ENCODE measurements at places on chromosomes 2 and 18.

DNA sequence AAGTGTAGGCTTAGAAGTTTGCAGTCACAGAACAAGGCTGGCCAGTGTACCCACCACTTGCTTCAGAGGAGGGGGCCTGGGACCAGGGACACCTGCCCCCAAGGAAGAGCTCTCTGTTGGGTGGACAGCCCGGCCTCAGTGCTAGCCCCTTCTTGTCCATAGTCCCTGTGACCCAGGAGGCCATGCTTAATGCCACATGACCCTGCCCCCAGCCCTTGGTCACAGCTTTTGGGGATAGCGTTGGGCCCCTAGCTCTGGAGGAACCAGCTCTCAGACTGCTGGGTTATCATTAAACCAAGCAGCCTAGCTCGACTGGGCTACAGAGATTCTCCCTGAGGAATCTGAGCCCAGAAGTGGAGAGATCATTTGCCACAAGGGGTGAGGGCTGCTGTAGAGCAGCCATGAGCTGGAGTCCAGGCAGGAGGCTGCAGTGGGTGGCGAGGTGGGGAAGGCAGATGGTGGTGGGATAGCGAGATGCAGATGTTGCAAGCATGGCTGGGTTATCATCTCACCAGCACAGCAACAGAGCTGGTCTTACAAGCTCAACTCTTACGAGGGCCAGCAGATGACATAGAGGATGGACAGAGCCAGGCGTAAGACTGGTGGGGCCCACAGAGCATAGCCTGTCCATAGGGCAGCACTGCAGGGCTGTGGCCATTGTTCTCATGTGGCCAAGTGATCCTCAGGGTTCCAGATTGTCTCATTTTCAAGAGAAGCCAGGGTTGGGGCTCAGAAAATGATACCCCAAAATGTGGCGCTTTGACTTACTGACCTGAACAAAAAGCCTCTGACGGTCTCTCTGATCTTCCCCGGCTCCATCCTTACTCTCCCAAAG, 7.2 kb upstream of the TMEM37 start:
- no peak for DNase-seq

- no peak for DNase-seq
Measured at GRCh38 chr2:168178520-168179324, 68.7 kb downstream of the STK39 start.

DNA sequence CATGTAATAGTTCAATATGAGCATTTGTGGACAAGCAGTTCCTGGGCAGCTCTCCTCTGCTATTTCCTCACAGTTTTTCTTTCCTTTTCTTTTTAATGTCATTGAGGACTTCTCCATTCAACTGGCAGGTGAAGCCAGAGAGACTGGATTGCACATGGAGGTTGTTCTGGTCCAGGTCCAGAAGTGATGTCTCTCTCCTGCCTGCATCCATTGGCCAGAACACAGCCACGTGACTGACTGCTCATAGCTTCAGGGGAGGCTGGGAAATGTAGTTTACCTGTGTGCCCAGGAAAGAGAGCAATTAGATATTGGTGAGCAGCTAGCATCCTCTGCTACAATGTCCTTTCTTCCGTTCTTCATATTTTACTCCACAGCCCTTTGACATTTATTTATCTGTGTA, 20.2 kb upstream of the ADAM23 start:
- DNase-seq = no peak

DNA sequence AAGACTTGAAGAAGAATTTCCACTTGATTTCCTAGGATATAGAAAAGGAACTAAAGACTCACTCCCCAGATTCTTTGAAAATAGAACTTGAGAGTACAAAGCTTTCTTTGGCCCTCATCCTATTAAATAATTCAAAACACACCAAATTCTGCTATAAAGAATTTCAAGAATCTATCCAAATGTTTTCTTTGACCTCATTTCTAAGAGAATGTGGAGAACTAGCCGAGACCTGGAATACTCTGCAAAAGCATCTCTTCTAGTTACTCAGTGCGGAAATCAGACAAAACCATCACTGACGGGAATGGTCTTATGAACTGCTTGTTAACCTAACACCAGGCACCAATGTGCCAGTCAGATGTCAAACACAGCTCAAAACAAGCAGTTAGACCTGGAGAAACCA, 44.2 kb upstream of the ARL5A start:
- no peak for DNase-seq

GRCh38 chr2:40955042-40955441, 503.2 kb upstream of the SLC8A1 start:
- DNase-seq = no peak

GRCh38 chr2:45728458-45728942, 77.0 kb downstream of the PRKCE start:
- no peak for DNase-seq

DNA sequence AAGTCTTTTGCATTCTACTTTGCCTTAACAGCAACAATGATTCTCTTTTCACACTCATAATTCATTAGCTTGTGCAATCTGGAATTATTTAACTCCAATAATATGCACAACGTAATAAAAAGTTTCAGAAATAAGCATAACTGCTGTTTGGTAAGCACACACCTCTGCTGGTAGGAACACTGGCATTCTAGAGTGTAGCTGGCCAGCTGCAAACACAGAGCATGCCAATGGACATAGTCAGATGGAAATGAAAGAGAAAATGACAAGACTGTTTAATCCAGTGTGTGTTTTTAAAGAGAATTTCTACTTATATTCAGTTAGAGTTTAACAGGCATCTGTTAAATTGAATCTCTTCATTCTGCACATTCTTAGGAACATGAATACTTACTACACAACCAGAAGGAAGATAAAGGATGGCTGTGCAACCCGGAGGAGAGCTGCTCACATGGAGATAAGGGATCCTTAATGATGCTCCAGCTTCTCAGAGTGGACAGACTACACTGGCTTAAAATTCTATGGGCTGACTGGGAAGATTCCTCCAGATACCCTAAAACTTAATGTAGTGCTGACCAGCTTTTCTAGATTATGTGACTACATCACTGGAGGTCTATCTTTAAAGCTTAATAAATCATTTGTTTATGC, 94.6 kb upstream of the CHAC2 start:
- DNase-seq = no peak

DNA sequence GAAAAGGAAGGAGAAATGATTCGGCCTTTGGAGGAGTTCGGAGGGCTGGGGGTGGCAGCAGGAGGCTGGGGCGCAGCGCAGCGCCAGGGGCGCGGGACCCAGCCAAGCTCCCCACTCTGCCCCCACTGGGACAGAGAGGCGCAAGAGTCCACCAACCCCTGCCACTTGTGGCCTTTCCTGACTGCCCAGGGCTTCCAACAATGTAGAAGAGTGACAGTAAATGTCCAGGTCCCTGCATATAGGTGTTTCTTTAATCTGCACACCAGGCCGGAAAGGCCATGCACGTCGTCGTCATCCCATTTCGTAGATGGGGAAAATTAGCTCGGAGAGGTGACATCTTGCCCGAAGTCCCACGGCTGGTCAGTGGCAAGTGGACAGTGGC, 96.6 kb downstream of the INHBB start:
- no peak for DNase-seq

- no peak for DNase-seq
Measured at GRCh38 chr2:85174943-85175342, 41.8 kb downstream of the TCF7L1 start.

DNA sequence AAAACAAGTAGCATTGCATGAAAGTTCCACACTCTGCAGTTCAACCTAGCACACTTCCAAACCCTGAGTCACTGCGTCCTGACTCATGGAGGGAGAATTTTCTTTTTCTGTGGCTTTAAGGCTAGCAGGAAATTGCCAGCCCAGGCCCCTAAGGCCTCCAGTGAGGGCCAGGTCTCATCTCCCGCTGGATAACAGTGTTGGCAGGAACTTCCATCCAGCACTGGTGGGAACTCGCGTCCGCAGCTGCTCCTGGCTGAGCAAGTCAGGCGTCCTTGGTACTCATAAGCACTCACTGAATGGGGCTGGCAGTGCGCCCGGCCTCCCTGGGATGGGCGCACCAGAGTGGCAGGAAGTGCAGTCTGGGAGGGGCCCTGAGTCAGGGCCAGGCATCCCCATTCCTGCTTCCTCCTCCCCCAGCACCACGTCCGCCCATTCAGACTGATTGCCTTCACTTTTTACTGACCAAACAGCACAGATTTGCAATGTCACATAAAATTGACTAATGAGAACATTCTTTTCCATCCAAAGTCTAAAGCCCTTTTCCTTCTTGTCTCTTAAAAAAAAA, 14.3 kb downstream of the MALL start:
- no peak for DNase-seq

DNA sequence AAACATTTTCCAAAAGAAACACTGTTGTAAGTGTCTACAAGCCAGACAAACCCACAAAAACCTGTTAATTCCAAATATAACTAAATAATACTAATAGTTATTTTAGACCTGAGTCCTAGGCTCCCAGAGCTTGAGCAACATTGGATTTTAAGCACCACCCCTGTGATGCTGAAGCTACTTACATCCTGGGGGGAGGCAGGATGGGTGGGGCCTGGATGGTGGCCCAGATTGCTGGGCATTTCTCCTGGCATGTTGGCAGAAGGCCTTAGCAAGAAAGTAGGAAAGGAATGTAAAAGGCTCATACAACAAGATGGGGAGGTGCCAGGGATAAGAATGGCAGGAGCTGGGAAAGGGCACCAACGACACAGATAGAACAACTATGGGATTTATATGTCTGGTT, 50.7 kb upstream of the OTX1 start:
- no peak for DNase-seq

GRCh38 chr2:120262761-120263428, 10.2 kb downstream of the RALB start:
- DNase-seq = no peak

- DNase-seq = no peak
Measured at GRCh38 chr2:14492920-14493503, 139.5 kb upstream of the LRATD1 start.

DNA sequence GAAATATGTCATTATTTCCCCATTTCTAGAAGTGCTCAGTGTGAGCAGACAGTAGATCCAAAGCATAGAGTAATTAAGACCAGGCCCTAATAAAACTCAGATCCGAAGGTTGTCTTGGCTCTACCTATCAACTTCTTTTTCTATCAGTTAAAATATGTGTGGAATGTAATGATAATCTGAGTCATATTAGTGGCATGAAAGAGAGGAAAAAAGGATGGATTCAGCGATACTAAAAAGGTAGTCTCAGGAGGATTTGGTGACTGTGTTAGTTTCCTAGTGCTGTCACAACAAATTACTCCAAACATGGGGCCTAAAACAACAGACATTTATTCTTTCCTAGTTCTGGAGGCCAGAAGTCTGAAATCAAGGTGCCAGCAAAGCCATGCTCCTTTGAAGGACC, 103.7 kb upstream of the NABP1 start:
- no peak for DNase-seq

DNA sequence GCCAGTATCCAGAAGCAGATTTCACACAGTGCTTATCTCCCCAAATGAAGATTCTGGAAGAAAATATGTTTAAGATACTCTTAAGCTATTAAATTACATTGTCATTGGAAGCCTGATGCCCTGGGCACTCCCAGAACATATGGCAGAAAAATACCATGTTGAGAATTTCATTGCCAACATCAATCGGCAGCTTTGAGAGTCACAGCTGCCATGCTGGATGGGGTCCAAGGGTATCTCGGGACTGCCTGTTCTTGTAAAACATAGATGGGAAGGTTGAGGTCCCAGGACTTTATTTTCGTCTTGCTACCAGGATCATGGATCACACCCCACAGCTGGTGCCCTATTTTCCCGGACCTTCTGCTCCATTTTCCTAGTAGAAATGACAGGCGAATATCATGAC, 632.5 kb downstream of the SUCLG1 start:
- no peak for DNase-seq

DNA sequence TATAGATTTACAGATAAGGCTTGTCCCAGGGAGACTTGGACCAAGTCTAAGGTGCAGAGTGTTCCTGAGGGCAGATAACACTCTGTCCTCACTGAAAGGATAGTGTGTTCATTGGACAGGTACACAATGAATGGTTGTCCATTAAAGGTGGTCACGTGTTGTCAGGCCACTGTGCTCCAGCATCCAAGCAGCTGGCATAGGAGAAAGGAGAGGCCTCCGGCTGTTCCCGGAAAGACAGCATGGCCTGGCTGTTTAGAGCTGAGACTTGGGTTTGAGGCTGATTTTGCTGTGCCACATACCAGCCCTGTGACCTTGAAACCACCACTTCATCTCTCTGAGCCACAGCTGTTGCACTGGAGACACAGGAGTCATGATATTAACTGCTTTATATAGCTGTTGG, 19.6 kb upstream of the SULT1C3 start:
- DNase-seq = no peak

- DNase-seq = no peak
Measured at GRCh38 chr2:225468131-225468530, 68.6 kb downstream of the NYAP2 start.

DNA sequence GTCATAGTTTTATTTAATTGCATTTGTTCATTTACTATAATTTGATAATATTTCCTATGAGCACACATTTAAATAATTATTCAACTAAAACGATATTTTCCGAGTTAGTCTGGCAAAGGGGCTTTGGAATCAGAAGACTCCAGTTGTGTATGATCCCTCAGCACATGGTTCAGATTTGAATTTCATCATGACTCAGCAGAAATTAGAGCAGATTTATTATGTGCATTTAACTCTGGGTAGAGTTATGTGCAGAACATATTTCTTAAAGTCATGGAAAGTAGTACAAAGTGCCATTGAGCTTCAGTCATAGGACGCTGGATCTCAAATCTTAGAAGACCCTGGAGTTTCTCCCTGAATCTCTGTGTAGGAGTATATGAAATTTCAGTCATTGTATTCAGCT, 106.7 kb downstream of the ADCYAP1 start:
- no peak for DNase-seq

GRCh38 chr2:154402213-154402612, 296.3 kb upstream of the KCNJ3 start:
- DNase-seq = no peak

DNA sequence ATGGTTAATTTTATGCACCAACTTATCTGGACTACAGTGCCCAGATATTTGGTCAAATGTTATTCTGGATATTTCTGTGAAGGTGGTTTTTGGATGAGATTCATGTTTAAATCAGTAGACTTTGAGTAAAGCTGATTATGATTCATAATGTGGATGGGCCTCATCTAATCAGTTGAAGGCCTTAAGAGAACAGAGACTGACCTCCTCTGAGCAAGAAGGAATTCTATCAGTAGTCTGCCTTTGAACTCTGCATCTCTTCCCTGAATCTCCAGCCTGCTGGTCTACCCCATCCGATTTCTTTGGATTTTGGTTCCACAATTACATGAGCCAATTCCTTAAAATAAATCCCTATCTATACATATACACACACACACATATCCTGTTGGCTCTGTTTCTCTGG, 82.8 kb upstream of the MAP4K3 start:
- DNase-seq = no peak

DNA sequence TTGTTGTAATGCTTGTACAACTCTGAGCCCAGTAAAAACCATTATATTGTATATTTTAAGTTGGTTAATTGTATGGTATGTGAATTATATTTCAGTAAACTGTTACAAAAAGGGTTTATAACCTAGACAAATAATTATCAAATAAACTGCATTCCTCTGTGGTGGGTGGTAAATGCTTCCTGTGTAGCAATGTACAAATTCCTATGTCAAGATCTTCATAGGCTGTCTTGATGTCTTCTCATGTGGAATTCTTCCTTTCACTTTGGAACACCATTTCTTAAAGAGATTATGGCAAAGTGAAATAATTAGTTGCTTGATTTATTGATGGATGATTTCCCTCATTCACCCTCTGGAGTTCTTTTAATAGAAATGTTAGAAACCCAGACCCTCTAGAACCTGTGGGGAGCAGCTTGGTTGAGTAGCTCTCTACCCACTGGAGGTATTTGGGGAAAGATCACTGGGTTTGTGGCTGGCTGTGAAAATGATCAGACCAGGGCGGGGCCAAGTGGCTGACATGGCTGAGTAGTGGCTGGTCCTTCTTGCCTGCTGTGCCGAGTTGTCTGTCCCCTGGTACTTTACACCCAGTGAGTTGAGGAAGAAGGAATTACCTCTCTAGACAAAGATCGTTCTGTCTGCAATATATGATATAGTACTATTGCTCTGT, 22.4 kb upstream of the MGAT5 start:
- DNase-seq = no peak

Measured in activated CD8-positive, alpha-beta memory T cell treated with anti-CD3 and anti-CD28 coated beads for 48 hours (primary cell).